Anterior cingulate cortex (tissue), 58 donors: ENCODE measurements at places on chromosomes 6 and 20.
A peak's percentile ranks its signal among the peaks of the same experiment; 100 is the strongest.

DNA sequence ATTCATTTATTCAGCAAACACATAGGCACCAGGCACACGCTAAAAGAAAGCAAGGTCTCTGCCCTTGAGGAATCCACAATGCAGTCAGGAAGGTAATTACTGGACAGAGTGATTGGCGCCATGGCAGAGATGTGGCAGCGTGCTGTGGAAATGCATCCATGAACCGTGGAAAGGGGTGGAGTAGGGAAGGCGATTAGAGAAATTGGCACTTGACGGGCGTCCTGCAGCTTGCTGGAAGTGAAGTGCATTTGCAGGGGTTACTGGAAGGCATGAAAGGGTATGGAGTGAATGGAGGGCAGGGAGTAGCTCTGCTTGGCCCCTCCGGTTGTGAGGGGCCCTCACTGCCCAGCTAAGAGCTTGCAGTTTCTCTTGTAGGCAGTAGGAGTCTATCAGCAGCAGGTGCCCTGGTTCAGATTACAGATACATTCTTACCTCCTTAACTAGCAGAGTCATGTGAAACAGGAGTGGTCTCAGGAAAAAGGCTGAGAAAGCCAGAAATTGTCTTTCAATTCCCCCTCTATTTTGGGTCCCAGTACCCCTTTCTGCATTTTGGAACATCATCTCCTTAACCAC lies 122.5 kb upstream of the TIAM2 start:
- no peak for DNase-seq

DNA sequence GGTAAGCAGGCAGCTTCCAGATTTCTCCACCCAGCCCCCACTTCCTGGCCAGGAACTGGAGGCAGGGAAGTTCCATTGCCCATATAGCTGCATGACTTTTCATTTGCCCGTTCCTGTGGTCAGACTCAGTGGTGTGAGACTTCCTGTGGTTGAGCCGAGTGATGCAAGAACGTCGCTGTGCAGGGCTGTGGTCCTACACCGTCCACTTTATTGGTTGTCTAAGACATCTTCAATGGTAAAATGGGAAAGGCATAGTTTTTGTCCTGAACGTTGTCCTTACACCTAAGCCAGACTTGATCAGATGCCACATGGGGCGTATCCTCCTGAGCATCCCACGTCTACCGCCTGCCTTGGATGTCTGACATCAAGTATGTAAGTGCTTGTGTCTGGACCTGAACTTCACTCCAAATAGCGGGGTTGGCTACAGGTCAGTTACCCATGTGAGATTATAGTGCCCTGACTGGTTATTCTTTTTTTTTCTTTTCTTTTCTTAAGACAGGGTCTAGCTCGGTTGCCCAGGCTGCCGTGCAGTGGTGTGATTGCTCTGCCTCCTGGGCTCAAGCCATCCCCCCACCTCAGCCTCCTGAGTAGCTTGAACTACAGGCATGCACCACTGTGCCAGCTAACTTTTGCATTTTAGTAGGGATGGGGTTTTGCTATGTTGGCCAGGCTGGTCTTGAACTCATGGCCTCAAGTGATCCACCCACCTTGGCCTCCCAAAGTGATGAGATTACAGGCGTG lies 25.9 kb upstream of the GTSF1L start:
- no peak for DNase-seq

DNA sequence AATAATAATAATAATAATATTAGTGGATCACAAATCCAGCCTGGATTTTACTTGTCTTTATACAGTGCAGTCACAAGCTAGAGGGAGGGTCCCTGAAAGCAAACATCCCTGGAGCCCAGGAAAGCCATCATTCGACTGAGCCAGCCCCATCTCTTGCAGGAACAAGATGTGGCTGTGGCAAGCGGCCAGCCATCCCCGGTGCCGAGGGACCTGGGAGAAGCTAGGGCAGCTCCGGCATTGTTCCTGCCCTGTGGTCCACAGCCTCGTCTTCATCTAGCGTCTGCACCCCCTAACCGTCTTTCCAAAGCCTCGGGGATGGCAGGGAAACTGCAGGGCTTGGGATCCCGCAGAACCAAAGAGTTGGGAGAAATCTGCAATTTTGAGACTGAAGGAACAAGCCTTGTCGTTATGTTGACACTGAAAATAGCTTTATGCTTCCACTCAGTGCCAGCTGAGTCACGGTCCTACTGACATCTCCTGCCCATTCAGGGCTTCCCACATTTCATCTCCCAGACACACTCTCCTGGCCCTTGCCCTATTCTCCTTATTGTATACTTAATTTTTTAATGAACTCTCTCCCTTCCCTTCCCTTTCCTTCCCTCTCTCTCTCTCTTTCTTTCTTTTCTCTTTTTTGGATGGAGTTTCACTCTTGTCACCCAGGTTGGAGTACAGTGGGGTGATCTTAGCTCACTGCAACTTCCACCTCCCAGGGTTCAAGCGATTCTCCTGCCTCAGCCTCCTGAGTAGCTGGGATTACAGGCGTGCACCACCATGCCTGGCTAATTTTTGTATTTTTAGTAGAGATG lies 62.5 kb upstream of the ZNFX1 start:
- peak; percentile 16 for DNase-seq

DNA sequence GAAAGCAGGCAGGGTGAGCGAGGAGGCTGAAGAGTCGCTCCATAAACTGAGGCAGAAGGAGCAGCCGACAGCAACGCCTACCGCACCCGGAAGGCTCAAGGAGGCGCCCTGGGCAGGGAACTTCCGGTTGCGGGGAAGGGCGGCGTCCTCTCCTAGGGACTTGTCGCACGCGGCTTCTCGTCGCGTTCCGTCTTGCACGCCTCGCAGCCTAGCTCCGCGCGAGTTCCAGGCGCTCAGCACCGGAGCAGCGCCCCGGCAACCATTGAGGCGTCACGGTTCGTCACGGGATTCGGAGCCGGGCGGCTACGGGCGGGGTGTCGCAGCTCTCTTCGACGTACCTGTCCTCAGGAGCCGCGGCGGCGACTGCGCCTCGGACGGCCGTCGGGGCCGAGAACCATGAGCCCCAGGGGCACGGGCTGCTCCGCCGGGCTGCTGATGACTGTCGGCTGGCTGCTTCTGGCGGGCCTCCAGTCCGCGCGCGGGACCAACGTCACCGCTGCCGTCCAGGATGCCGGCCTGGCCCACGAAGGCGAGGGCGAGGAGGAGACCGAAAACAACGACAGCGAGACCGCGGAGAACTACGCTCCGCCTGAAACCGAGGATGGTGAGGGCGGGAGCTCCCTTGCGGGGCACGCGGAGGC lies at the start of gene SPACA1:
SPACA1 (plus strand) TSS at position 332 of the 641 bp plus-strand sequence; CDS start at position 397, 65 bp downstream.
- DNase-seq = no peak

GRCh38 chr20:54062812-54063280 lies 7.5 kb downstream of the BCAS1 start:
- no peak for DNase-seq

DNA sequence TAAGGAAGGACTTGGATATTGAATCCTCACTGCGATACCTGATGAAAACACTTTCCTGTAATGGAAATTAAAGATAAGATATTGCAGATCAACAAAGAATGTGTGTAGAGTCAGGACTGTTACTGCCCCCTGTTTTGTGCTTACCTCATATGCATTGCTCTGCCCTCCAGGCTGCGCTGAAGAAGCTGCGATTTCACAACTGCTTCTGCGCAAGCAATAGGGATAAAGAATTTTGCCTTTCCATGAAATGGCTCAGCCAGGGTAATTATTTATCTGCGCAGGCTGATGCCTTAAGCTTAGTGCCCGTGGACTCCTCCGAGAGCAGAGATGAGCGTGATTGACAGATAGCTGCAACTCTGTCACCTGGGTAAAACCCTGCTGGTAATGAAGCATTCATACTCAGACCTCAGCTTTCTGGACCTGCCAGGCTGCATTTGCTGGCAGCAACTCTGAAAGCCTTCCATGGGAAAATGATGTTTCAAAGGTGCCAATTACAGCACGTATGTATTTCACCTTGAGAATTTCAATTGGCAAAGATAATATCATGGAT lies 370.6 kb downstream of the SAMD5 start:
- no peak for DNase-seq

GRCh38 chr6:14816116-14816859 lies 429.6 kb upstream of the JARID2 start:
- no peak for DNase-seq

- DNase-seq = no peak
Observed at GRCh38 chr6:166784691-166785090, 157.6 kb upstream of the RPS6KA2 start.

- no peak for DNase-seq
Observed at GRCh38 chr6:75350808-75351207, 66.2 kb upstream of the TMEM30A start.

DNA sequence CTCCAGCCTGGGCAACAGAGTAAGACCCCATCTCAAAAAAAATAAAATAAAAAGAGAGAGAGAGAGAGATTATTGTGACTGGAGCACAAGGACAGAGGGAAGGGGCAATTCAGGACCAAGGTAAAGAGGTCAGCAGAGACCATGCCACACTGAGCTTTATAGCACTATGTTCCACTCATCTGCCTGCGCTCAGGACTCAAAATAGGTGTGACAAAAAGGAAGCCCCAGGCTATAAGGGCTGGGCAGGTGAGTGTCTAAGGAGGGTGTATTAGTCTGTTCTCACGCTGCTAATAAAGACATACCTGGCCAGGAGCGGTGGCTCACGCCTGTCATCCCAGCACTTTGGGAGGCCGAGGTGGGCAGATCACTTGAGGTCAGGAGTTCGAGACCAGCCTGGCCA lies 23.1 kb upstream of the SRSF6 start:
- DNase-seq = no peak

DNA sequence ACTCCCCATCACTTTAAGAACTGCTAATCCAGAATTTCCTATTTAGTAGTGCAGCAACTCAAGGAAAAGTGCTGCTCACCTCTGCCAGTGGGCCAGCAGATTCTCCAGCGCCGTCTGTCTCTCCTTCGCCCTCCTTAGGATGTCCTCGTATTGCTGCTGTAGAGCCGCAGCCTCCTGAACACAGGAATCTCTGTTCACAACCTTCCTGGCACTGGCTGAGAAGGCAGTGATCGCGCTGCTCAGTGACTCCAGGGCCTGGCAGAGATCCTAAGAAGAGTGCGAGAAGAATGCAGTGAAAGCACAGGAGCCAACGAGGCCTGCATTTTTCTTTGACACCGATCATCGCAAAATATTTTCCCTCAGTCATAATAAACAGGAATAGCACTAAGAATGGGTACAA lies 209.0 kb downstream of the SYNE1 start:
- no peak for DNase-seq

- no peak for DNase-seq
Observed at GRCh38 chr6:168711049-168711640, 270.2 kb downstream of the SMOC2 start.

- DNase-seq = no peak
Observed at GRCh38 chr6:140661691-140662090, 1287.2 kb upstream of the CITED2 start.

DNA sequence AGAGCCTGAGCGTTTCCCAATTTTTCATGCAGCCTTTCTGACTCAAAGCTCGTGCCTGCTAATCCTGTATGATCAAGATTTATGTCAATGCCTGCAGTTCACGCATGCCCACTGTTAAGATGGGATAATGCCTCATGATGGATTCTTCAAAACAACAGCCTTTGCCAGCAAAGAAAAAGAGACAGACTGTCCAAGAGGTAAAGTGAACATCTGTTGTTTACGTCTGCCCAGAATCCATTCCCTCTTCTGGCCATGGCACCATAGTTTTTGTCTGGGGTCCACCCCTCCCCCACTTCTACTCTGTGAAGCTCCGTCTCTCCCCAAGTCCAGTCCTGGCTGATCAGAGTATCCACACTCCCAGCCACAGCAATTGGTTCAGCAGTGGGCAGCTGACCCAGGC lies 91.9 kb upstream of the EYA2 start:
- DNase-seq = no peak

- no peak for DNase-seq
Observed at GRCh38 chr6:25918083-25918683, 12.3 kb downstream of the SLC17A2 start.

- no peak for DNase-seq
Observed at GRCh38 chr6:83510791-83511190, 1.5 kb upstream of the PRSS35 start.

DNA sequence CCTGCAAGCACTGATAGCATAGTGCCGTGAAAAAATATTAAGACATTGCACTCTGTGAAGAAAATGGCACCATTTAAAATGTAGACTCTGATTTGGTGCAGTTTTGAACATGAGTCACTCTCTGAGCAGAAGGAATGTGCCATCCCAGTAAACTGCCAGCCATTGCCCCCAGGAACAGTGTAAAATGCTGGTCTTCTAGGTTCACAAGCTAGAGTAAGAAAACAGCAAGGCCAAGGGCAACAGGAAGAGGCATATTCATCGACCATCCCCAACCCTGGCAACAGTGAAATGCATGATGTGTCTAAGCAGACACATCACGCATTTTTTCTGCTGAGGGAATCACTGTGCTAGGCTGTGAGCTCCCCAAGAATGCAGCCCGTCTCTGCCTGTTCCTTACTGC lies 163.2 kb upstream of the RIN2 start:
- no peak for DNase-seq

- DNase-seq = peak; percentile 76
Observed at GRCh38 chr6:110355727-110356126, 2.4 kb downstream of the METTL24 start.
